Renal cortical epithelial cell (primary cell): ENCODE measurements at places on chromosomes 3 and 15.

DNA sequence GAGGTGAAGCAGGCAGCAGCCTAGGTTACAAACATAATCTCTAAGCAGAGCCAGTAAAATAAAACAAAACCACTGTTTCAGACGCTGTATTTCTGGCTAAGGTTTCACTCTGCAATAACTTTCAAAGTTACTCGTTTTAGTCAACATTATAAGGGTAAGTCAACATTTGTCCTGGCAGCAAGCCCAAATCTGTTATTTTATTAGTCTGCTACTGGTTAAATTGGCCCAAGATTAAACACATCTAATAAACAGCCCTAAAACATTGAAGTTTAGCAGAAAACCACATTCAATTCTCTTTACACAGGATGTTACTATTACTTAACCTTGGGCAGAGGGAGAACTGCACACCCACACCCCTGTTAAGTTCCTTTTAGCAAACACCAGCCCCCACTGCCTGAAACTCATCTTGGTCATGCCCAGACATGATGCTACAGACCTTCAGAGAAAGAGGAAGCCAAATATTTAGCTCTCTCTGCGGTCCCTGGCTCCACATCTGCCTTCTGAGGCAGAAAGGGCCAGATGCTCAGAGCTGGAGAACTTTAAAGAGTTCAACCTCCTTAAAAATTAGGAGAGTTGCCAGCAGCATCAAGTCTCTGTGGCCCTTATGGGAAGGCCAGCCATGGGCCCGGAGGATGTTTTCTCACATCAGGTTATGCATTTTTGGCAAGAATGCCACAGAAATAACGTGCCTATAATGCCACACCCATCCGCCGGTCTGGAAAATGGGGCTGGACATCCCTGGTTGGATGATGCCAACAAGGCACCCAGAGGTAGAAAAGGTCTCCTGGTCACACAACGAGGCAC lies 17.9 kb downstream of the ARHGEF3 start:
- peak; percentile 77 for DNase-seq

- DNase-seq, result no peak
These were observed 6.2 kb upstream of the TMF1 start for GRCh38 chr3:69058180-69058946.

- DNase-seq, result no peak
These were observed 549.2 kb upstream of the TBL1XR1 start for GRCh38 chr3:177746337-177746933.

DNA sequence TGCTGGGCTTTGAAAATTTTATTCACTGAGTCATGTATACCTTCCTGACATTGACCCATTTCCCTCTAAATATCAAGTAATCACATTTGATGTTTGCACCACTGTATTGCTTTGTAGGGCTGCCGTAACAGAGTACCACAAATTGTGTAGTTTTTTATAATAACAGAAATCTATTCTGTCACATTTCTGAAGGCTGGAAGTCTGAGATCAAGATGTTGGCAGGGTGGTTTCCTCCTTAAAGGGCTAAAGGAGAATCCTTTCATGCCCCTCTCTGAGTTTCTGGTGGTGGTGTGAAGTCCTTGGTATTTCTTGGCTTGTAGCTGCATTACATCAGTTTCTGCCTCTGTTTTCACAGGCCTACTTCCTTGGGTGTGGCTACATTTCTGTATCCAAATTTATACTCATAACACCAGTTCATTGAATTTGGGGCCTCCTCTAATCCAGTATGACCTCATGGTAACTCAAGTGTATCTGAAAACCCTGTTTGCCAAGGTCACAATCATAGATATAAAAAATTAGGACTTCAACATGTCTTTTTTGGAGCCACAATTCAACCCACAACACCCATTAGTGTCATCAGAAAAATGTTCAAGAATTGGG lies 29.1 kb upstream of the ST6GAL1 start:
- DNase-seq, result no peak

DNA sequence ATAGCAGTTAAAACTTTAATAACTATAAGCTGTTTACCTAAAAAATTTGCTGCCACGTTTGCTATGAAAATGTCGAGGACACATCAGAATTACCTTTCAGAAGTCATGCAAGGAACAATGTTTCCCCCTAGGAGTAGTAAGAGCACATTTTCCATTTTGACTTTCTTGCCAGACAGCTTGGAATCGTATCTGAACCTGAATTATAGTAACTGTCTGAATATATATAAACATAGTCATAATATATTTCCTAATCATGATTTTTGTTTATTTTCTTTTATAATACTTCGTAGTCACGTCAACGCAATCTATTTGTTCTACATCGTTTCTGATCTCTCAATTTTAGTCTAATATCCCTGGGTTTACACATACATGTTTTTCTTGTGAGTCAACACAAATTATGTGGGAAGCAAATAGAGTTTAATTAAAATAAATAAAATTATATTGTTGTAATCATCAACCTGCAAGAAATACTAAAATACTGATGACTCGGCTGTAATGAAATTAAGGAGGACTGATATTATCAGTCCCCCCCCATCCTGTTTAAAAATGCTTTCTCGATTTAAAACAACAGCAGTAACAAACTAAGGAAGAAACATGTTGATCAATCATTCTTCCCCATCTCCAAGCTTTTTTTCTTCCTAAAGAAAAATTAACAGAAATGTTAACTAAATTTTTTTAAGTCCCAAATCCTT lies 78.4 kb downstream of the MME start:
- no peak for DNase-seq

GRCh38 chr3:39448506-39449233 lies 18.8 kb upstream of the MOBP start:
- DNase-seq, result no peak

GRCh38 chr15:71639471-71639870 lies 170.9 kb upstream of the NR2E3 start:
- no peak for DNase-seq

DNA sequence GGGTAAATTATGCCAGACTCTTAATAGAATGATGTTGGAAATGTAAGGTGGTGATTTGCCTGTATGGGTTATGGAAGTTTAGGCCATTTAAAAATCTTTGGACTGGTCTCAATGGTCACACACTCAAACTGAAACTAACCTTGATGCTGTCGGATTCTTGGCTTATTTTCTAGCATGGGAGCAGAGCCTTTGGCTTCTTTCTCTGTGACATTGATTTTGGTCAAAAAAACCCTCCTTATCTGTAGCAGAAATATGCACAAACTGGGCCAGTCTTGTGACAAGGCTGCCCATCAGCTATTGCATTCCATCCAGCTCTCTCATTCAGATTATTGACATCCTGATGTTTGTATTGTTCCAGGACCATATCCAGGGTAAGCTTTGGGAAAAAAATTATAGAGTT lies 35.9 kb downstream of the ARPP21 start:
- DNase-seq, result no peak

DNA sequence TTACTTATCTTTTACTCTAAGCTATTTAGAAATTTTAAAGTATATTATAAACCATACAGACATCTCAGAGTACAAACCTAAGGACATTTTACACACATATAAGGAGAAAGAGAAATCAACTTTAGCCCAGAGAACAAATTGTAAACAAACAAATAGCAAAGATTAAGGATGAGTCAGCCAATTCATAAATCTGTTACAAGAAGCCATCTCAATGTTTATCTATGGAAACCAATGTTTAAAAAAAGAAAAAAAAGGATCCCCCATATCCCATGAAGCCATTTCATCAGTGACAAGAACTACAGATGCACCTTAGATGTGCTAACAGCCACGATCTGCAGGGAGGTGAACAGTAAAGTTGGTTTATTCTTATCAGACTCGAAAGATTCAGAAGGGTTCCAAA lies 437.1 kb downstream of the SHQ1 start:
- DNase-seq, result no peak

- DNase-seq, result no peak
These were observed 210.8 kb downstream of the CHST2 start for GRCh38 chr3:143330296-143330868.

- no peak for DNase-seq
These were observed 109.6 kb downstream of the ETFA start for GRCh38 chr15:76201536-76202255.

- no peak for DNase-seq
These were observed 102.6 kb downstream of the SPATA16 start for GRCh38 chr3:173038484-173038871.

- DNase-seq, result no peak
These were observed 575.8 kb upstream of the TBL1XR1 start for GRCh38 chr3:177772908-177773557.

DNA sequence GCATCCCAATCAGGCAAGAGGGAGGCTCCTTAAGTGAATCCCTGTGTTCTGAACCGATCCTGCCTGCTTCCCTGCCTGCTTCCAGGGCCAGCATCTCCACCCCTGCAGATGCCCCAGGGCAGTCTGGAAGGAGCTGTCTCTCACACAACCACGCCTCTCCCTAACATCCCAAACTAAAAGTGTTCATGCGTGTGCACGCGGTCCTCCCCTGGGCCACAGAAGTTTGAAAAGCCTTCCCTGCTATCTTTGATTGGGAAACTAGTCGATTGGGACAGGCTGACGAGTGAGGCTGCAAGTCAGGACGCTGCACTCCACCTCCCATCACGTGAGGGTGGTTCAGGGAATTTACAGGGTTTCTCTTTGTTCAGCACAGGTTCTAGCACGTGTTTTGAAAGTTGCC lies 340.9 kb upstream of the ICE2 start:
- no peak for DNase-seq

- DNase-seq, result no peak
These were observed 2.1 kb downstream of the PODXL2 start for GRCh38 chr3:127630811-127631714.

DNA sequence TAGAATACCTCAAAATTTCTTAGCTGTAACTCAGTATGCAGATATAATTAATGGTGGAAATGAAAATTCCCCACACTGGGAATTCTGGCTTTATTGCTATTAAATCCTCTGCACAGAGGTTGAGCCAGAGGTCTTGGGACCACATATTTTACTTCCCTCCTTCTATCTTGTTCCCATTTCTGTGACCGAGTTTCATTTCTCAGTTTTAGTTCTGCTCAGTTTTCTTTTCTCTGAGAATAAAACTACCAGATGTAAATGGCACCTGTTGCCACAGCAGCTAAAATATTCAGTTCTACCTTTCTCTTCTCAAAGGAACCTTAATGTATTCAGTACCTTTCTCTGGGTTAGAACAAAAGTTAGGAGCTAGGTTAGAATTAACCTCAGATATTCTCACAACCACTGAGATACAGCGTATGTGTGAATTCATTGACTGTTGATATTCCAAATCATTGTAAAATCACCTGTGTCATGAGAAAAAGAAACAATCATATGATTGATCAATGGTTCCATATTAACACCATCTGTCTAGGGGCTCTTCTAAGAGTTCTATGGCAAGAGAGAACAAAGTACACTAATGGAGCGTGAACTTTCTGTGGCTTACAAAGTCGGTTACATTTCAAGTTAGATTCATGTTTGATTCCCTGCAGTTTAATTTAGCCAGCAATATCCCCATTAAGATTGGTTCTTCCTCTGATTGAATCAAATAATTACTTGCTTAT lies 374.1 kb downstream of the EFHB start:
- no peak for DNase-seq

DNA sequence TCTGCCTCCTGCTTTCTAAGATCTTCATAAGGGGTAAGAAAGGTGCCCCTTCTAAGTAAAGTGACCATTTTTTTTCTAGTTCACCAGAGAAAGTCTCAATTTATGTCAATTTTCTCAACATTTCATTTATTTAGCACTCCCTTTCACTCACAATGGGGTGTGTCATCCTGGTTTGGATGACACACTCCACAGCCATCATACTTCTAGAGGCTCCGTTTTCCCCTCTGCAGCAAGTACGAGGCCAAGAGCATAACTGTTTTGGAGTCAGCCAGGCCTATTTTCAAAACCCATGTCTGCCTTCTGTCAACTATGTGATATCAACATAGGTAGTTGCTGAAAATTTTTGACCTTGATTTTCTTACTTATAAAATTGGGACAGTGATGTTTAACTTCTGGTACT lies 703.2 kb downstream of the NLGN1 start:
- DNase-seq, result no peak

GRCh38 chr15:90519688-90520087 lies 10.0 kb upstream of the CRTC3 start:
- no peak for DNase-seq

DNA sequence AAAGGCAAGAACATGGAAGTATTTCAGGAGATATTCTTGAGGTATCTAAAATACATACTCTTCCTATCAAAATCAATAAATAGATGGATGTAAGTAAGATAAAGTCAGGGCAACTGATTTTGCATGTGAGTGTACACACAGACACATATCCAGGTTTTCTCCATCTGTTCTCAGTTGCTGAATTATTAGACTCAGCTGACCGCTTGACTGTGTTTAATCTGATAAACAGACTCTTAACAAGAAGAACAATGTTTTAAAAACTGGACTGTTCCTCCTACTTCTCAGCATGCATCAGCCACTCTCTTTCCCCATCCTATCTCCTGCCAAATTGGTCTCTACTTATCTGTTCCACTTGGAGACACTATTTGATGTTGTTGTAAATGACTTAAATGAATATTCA lies 73.5 kb downstream of the GOLGA8G start:
- DNase-seq, result no peak

- DNase-seq, result no peak
These were observed 14.7 kb upstream of the SECISBP2L start for GRCh38 chr15:49060710-49061495.

DNA sequence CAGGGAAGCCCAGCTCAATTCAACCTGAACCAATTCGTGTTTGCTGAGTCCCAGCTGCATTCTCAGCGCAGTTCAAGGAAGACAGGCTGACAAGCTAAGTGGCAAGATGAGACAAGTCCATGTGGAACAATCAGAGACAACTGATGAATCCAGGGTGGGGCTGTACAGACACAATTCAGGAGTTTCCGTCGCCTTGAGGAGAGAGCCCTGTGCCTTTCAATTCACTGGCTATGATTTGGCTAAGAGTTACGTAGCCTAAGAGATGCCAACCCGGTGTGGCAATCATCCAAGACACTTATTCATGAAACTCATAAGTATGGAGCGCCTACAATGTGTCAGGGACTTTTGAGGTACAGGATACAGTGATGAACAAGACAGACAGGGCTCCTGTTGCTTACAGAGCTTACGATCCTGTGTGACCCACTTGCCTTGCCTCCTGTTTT lies 15.5 kb upstream of the ZBED2 start:
- no peak for DNase-seq

DNA sequence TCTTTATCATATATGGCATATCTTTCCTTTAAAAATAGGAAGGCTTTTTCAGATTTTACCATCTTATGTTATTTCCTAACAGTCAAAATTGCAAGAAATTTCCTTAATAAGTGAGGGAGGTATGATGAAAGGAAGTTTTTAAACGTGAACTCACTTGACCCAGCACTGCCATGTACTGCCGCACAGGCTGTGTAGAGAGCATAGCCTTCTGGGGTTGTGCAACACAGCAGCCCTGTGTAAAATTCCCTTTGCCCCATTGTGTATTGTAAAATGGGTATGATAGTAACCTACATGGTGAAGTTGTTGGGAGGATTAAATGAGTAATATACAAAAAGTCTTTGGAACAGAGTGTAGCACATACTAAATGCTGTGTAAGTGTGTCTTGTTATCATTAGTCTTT lies 78.6 kb downstream of the PEX5L start:
- no peak for DNase-seq

GRCh38 chr3:189584645-189585044 lies 46.5 kb upstream of the TP63 start:
- no peak for DNase-seq

- no peak for DNase-seq
These were observed 491 bp upstream of the SENP7 start for GRCh38 chr3:101513419-101513986.
